Stimulated activated CD4-positive, alpha-beta T cell treated with anti-CD3 and anti-CD28 coated beads, Interleukin-15, amount 100 ng/mL, for 24 hours (primary cell): ENCODE measurements at places on chromosomes 6 and 20.
A peak's percentile ranks its signal among the peaks of the same experiment; 100 is the strongest.

GRCh38 chr6:143074670-143075318 lies 14.1 kb downstream of the AIG1 start:
- DNase-seq = no peak

GRCh38 chr20:46354207-46354555 lies 45.9 kb upstream of the CDH22 start:
- no peak for DNase-seq

GRCh38 chr6:43269273-43270007 lies 26.2 kb downstream of the TTBK1 start:
- peak; percentile 66 for DNase-seq

DNA sequence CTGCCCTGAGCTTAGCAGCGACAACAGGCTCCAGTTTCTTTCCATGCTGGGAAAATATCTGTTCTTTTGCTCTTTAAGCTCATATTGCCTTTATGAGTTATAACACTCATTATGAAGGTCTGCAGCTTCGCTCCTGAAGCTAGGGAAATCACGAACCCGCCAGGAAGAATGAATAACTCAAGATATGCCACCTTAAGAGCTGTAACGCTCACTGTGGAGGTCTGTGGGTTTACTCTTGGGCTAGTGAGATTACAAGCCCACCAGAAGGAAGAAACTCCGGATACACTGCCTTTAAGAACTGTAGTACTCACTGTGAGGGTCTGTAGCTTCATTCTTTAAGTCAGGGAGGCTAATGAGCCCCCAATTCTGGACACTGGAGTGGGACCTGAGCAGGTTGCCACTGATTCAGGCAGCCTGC lies 3.0 kb upstream of the SSR1 start:
- no peak for DNase-seq

GRCh38 chr6:24630856-24631505 lies 15.0 kb downstream of the KIAA0319 start:
- DNase-seq = no peak

DNA sequence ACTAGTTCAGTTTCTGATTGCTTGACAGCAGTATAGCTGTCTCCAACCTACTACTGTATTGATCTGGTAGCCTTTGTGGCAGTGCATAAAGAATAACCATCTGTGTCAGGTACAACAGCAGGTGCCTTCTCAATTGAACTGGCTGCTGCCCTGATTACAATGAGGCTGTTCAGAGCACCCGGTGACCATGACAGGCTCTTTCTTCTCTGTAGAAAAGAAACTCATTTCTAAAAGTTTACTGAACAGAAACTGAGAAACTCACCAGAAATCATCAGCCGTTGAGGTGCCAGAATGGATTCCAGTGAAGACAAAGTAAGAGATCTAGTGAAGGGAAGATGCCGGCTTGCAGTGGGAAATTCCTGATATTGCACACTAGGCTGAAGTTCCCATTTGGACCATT lies 954.4 kb downstream of the PHF3 start:
- DNase-seq = no peak

- DNase-seq = no peak
These were observed 91.8 kb downstream of the TMEM200A start for GRCh38 chr6:130457605-130458004.

DNA sequence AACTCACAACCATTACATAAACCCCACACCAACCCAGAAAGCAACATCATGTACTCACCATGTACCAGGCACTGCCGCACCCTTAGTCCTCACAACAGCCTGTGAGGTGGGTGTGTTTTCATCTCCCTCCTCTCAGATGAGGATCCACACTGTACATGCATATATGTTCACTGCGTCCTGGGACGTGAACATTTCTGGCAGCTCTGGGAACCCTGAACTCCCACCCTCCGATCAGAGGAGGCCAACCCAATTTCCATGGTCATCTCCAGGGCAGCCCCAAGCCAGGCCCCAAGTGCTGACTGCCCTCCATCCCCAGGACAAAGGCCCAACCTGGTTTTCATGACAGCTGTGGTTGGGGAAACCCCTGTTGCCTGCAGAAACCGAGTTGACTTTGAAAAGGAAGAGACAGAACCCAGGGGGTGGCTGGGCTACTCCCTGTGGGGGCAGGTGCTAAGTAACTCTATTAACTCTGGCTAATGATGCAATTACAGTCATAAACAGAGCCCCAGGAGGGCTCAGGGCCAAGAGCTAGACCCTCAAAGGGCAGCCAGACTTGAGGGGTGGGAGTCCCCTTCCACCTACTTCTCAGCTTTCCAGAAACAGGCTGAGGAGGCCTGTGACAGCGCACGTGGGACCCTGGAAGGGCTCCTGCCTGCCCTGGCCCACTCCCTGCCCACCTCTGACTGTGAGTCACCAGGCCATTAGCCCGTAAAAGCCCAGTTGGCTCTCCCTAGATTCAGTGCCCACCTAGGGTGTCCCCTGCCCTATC lies 2.6 kb downstream of the TFEB start:
- DNase-seq = peak; percentile 59

- DNase-seq = no peak
These were observed 204.1 kb upstream of the THBS2 start for GRCh38 chr6:169457762-169458161.

DNA sequence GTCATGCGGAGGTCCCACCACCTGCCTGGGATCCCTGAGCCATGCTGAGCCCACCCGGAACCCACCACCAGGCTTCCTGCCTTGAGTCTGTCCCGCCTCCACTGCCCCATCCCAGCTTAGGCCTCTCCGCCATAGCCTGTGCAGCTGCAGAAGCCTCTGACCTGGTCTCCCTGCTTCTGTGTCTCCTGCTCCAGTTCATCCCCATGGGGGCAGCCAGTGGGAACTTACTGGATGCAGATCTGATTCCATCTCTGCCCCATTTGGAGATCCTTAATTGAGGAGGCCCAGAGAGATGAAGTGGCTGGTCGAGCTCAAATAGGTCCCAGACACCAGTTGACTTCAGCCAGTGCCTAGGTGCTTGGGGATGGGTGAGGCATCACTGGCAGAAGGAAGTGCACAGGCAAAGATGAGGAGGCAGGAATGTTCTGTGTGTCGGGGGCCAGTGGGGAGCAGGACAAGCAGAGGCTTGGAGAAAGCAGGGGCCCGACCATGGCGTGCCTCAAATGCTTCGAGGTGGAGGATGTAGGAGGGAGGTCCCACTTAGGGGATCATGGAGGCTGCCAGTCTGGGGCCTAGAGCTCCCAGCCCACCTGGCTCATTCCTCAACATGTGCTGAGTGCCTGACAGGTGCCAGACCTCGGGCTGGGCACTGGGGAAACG lies 112.8 kb downstream of the TOX2 start:
- DNase-seq = no peak

DNA sequence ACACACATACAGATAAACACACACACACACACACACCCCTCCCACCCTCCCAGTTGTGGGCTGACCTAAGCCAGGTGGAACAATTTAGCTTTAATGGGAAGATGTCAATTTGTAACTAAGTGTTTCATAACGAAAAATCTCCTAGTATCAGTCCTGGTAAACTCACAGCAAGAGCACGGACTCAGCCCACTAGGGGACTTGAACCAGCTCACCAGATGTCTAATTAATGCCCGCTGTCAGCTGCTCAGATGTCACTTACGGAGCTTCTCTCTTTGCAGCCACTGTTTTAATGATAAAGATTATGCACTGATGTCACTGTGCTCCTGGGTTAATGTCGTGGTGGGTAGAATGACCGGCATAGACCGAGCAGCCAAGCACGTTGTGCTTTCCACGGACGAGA lies 116.6 kb upstream of the INSM1 start:
- DNase-seq = no peak

- no peak for DNase-seq
These were observed 3.2 kb downstream of the PTK6 start for GRCh38 chr20:63533871-63534393.

DNA sequence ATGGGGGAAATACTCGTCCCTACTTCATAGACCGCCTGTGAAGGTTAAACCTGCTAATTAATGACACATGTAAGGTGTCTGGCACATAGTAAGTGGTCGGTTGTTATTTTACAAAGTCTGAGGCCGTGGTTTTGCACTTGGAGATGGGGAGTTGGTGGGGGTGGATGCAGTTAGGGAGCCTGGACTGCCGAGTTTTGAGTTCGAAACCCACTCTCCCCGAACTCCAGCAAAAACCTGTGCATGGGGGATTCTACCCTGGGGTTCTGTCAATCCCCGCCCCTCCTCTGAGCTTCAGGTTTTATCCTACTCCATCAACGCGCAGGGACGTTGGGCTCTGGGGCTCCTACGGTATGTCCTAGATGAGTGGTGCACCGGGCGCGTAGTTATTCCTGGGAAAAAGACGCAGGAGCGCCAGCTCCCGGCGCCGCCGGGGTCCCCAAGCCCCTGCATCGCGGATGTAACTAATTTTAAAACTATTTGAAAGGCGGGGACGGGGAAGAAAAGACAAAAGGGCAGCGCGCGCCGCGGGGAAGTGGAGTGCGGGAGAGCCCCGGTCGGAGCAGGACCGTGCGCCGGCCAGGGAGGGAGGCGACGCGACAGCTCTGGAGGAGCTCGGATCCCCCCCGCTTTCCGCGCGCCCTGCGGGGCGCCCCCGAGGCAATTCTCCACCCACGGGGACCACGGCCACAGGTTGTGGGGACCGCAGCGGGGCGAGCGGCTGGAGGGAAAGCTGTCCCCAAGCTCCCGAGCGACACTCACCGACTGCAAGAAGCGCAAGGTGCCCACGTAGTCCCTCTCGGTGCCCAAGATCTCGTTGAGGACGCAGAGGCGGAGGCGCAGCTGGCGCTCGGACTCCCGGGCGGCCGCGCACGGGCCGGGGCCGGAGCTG lies 672 bp downstream of the PREX1 start:
- peak; percentile 50 for DNase-seq

- DNase-seq = no peak
These were observed 368.8 kb downstream of the ESR1 start for GRCh38 chr6:152176268-152176667.

DNA sequence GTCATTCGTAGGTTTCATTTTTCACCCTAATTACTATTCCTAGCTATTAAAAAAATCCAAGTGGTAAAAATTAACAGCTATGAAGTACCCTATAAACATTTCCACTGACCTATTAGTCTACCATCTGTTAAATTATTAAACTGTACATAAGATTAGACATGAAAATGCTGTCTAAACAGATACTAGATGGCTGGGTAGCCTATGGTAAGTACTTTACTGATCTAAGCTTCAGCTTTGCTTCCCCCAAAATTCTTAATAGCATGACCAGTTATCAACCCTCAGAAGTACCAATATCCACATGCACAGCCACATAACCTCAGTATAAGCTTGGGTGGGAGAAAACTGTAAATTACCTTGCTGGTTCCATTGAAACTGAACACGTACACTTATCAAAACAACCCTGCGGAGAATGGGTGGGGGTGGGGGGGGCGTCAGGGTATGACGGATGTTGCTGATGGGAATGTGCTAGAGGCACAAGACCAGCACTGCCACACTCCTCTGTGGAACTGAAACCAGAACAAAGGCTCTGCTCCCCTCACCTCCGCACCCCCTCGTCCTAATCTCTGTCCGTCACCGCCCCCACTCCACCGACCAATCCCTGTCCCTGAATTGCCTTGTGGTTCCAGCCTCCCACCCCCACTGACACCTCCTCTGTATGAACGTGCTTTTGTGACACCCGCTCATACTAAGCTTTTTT lies 45.3 kb downstream of the B4GALT5 start:
- peak; percentile 70 for DNase-seq

- no peak for DNase-seq
These were observed 128.3 kb upstream of the MAP3K7 start for GRCh38 chr6:90715093-90715655.

DNA sequence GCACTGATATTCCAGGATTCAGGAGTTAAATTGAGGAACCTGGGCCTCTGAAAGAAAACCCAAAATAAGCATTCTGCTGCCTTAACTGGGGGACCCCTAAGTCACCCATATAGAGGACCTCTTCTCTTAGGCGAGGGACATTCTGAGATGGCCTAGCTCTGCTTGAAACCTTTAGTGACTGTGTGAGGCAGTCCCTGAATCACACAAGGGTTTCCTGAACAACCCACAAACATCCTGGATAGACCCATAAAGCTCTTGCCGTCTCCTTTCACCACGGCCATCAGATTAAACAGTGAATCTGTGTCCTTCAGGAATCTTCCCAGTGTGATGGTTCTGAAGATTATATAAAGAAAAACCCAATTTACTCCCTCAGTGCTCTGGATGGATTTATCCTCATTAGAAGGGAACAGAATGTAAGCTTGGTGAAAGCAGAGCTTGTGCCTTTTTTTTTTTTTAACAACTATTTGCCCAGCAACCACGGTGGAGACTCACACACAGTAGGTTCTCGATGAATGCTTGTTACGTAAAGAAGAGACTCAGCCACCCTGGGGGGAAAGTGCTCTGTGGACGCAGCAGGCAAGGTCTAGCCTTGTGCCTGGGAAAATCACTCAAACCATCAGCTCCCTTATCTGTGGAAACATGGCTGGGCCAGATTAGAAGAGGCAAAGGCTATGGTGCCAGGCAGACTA lies 39.1 kb upstream of the SIRPG start:
- DNase-seq = no peak

DNA sequence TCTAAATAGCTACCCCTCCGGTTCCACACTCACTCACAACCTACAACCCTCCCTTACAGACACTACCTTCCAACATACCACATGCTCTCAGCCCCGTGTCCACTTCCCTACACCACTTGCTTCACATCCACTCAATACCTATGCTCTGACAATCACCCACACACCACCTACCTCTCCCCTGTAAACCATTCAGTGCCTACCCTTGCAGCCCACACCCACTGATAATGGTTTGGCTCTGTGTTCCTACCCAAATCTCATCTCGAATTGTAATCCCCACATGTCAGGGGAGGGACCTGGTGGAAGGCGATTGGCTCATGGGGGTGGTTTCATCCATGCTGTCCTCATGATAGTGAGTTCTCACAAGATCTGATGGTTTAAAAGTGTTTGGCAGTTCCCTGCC lies 9.8 kb upstream of the ZNF343 start:
- no peak for DNase-seq

GRCh38 chr20:58228484-58229197 lies at the start of gene ANKRD60:
ANKRD60 (minus strand) TSS chr20:58228653; CDS start chr20:58228653, 0 bp downstream.
- DNase-seq = peak; percentile 61

DNA sequence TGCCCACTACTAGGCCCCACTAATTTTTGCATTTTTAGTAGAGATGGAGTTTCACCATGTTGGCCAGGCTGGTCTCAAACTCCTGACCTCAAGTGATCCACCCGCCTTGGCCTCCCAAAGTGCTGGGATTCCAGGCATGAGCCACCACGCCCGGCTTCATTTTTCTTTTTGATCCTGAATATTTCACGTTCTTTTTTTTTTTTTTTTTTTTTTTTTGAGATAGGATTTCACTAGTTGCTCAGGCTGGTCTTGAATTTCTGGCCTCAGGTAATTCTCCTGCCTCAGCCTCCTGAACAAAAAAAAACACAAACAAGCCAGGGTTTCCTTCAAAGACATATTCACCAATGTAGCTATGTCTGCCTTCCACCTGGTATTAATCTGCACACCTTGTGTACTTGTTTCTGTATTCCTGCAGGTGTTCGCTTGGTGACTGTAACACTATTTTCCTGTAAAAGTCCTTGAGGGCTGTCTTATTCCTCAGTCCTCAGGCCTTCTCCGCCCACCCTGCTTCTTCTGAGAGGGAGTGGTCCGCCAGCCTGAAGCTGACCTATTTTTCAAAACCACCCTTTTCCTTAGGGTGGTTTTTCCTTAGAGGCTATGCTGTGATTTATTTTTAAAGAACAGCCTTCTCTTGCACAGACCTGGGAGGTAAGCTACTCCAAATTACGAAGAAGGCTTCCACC lies 36.1 kb upstream of the PNRC1 start:
- DNase-seq = no peak

GRCh38 chr6:20811109-20811761 lies 277.0 kb downstream of the CDKAL1 start:
- peak; percentile 3 for DNase-seq

- DNase-seq = no peak
These were observed 321.3 kb downstream of the TFAP2B start for GRCh38 chr6:51139950-51140385.
